ENCODE measurements at places on chromosomes 5 and 9.

DNA sequence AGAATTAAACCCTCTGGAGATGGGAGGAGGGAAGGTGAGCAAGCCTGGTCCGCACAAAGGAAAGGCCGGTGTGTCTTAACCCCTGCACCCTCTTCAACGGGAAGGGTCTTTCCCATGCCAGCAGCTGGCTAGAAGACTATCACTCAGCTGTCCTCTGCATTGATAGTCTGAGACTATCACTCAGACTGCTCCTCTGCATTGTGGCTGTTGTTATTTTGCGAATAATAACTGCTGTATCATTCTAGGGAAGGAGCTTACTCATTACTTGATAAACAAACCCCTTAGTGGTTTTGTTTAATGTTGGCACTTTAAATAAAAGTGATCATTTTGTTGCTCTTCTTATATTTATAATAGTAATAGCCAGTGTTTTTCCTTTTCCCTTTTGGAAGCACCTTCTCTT is 8.1 kb downstream of the TRIP13 start:
- DNase-seq: no peak

- DNase-seq: no peak
These were observed 355.3 kb downstream of the NR2F1-AS1 start for GRCh38 chr5:93225748-93226147.

GRCh38 chr5:100708645-100709171 is 173.5 kb downstream of the FAM174A start:
- no peak for DNase-seq

- DNase-seq: no peak
These were observed 419.8 kb downstream of the DMRT2 start for GRCh38 chr9:1469996-1470395.

DNA sequence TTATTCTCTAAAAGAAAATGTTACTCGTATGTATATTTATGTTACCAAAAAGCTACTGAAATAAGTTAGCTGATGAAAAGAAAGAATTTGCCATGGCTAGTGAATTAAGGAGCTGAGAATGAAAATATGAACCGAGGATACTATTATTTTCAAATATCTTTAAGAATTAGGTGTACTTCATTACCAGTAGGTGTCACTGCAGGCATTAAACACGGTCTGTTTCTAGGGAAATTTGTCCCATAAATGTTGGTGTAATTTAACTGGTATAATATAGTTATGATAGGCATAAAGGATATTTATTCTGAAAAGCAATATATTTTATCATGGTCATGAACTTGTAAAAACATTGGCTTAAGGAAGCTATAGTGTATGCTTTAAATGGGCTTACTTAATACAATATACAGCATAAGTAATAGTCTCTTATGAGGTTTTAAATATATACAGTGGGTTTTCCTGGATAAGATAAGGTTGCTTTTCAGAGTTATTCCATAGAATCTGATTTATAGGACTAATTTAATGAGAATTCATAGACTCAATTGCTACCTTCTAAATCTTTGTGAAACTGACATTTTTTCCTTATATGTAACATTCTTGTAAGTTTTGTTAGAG is 72.4 kb upstream of the MPDZ start:
- peak; percentile 40 for DNase-seq

GRCh38 chr5:38208782-38209378 is 49.5 kb upstream of the EGFLAM start:
- DNase-seq: peak; percentile 83

GRCh38 chr5:110752953-110753352 is 14.1 kb downstream of the SLC25A46 start:
- DNase-seq: no peak

DNA sequence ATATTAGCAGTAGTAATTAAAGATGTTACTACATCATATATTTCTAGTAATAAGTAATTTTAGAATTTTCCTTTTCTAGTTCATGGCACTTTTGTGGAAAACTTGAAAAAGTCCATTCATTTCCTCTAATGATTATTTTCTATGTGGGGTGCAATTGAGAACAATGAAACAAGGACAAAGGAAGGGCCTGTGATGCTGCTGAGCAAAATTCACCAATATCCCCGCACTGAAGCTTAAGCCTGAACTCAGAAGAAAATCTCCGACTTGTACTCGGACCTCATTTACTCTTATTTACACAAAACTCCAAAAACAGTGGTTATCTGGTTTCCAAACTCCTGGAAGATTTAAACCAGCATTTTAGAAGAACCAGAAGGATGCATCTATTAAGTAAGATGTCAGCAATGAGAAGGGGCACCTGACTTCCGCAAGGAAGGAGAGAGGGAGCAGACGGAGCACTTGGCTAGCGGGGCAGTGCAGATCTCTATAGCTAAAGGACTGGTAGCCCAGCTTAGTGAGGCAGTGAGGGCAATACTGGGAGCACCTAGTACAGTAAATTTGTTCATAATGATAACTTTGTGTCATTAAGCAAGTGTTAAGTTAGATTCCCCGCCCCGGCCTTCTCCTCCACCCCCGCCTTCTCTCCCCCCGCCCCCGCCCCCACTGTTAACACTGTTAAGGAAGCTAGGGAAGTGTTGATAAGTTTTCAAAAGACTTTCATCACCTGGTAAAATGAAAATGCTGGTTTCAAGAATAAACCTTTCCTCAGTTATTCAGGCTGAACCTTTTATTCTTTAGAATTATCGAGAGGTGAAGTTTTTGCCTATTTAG is 123.3 kb downstream of the ZSWIM6 start:
- no peak for DNase-seq

GRCh38 chr5:118479285-118479684 is 509.1 kb downstream of the DTWD2 start:
- DNase-seq: no peak

- DNase-seq: no peak
These were observed 105.6 kb upstream of the CDH10 start for GRCh38 chr5:24750355-24750754.

DNA sequence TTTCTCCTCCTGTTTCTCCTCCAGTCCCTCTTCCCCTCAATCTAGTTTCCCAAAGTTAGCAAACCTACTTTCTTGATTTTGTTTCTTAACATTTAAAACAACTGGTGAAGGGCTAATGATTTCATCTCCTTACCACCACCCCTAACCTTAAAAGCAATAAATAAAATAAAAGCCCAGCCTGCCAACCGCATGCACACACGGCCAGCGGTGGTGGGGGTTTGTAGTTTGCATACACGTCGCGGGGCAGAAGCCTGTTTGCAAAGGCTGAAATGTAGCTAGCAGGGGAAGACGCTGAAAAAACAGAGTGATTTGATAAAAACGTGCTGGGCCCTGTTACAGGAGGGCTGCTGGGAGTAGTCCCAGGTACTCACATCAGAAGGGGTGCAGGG is 1.9 kb upstream of the DMRT2 start:
- DNase-seq: no peak

DNA sequence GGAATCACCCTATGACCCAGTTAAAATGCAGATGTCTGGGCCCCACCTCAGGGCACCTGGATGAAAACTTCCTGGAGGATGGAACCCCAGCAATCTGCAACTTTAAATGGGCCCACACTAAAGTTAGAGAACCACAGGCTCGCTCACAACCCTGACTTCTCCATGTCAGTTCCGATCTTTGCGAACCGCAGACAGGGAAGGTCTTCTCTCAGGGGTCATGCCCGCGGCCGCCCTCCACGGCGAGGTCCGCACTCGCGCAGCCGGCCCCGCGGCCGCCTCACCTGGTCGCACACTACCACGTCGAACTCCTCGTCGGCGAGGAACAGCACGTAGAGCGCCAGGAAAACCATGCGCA is 499 bp downstream of the ALG2 start:
- DNase-seq: no peak

DNA sequence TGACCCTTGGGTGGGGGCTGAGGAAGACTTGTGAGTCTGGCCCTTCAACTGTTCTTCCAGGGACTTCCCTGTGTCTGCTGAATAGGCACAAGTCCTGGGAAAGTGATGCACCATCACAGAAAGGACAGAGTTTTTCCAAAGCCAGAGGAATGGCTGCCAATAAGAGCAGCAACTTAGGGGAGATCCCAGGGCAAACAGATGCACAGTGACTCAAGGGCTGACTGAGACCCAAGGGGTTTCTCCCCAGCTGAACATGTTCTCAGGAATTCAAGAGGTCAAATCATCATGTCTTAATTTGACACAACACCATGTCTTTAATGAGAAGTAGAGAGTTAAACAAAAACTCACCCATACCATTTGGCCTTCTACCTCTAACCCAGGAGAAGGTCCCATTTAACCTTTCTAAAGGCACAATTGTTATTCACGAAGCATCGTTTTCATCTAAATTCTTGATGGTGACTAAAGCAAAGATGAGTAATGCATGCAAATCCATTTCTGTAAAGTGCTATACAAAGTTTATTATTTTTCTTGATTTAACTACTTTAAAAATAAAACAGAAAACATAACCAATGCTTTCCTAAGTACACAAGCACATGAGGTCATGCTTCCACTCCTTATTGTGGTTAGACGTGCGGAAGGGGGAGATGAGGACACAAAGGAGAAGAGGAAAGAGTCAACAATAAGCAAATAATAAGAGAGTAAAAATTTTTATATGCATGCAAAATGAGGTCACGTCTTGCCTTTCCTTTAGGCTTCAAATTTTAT is 324.1 kb downstream of the PLK2 start:
- no peak for DNase-seq

- DNase-seq: no peak
These were observed 75.4 kb upstream of the TBC1D2 start for GRCh38 chr9:98330831-98331230.

GRCh38 chr5:76125888-76126287 is 42.7 kb downstream of the SV2C start:
- DNase-seq: no peak

DNA sequence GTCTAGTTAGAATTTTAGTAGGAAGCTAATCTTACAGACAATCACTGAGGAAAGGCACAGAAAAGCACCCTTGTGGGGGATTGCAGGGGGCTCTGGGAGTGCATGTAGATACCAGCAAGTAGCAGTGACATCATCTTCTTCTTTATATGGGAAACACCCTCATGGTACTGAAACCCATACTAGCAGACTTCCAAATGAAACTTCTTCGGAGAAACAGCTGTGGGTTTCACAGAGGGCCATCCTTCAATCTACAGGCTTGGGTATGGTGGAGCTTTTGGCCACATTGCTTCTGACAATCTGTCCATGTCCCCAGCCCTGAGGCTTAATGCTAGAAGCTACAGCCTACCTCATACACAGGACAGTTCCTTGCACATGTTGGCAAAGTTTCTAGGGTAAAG is 165.2 kb upstream of the NFIB start:
- no peak for DNase-seq

GRCh38 chr5:172052450-172053236 is 46.2 kb upstream of the FBXW11 start:
- DNase-seq: no peak

Data from NCI-H2171 treated with DMSO at 0.1 percent for 48 hours (cell line).